Immature natural killer cell (primary cell): ENCODE measurements at places on chromosomes 13 and 19. TPM values are rescaled to one million over a fixed set of nuclear protein-coding genes. Genes with fewer than 3 reads are reported as not detected.

GRCh38 chr19:31127134-31127967 lies 221.9 kb downstream of the TSHZ3 start:
- H3K36me3 ChIP-seq = no peaks in the 10 kb centered on the region
- H3K27ac ChIP-seq = no peak overlapping the region
- no peaks in the 10 kb centered on the region for H3K4me1 ChIP-seq

GRCh38 chr19:4800591-4801081 lies 9.1 kb downstream of the FEM1A start:
- H3K27me3 ChIP-seq = no peaks in the 10 kb centered on the region
- H3K4me1 ChIP-seq = peaks cover 13% of the 10 kb centered on the region
- H3K27ac ChIP-seq = no peak overlapping the region
- peaks cover 3% of the 10 kb centered on the region for H3K36me3 ChIP-seq
- no peak overlapping the region for H3K4me3 ChIP-seq

GRCh38 chr13:87130423-87130822 lies 540.7 kb upstream of the SLITRK5 start:
- DNase-seq = no peak
- H3K4me3 ChIP-seq = no peak overlapping the region
- no peaks in the 10 kb centered on the region for H3K4me1 ChIP-seq
- H3K36me3 ChIP-seq = no peaks in the 10 kb centered on the region
- H3K27me3 ChIP-seq = no peaks in the 10 kb centered on the region
- H3K27ac ChIP-seq = no peak overlapping the region

GRCh38 chr19:47514869-47515588 lies at the start of gene NAPA:
Gene NAPA (minus strand): TSS chr19:47515063. CDS start chr19:47514940, 123 bp downstream.
- no peaks in the 10 kb centered on the region for H3K36me3 ChIP-seq
- peaks cover 27% of the 10 kb centered on the region for H3K27me3 ChIP-seq
- H3K27ac ChIP-seq = peak within 1 kb of the TSS; percentile 99
- peak; percentile 100 for DNase-seq
- peak within 1 kb of the TSS; percentile 98 for H3K4me3 ChIP-seq

DNA sequence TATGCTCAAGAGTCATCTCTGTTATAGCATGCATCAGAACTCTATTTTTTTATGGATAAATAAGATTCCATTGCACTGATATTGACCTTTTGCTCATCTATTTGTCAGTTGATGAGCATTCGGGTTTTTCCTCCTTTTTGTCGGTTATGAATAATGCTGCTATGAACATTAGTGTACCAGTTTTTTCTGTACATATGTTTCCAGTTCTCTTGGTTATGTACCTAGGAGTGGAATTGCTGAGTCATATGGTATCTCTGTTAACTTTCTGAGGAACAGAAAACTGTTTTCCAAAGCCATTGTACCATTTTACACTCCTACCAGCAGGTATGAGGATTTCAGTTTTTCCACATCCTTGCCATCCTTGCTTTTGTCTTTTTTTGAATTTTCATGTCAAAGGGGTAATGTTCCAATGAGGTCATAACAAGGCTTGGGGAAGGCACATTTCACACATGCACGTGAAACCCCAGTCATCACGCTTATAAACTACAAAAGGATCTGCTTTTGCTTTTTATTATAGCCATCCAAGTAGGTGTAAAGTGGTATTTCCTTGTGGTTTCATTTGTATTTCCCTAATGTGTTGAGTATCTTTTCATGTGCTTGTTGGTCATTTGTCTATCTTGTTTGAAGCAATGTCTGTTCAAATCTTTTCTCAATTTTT lies 14.6 kb downstream of the KBTBD7 start:
- H3K4me3 ChIP-seq = no peak overlapping the region
- no peaks in the 10 kb centered on the region for H3K4me1 ChIP-seq
- peaks cover 10% of the 10 kb centered on the region for H3K36me3 ChIP-seq
- DNase-seq = no peak
- peaks cover 3% of the 10 kb centered on the region for H3K27me3 ChIP-seq
- H3K27ac ChIP-seq = no peak overlapping the region

DNA sequence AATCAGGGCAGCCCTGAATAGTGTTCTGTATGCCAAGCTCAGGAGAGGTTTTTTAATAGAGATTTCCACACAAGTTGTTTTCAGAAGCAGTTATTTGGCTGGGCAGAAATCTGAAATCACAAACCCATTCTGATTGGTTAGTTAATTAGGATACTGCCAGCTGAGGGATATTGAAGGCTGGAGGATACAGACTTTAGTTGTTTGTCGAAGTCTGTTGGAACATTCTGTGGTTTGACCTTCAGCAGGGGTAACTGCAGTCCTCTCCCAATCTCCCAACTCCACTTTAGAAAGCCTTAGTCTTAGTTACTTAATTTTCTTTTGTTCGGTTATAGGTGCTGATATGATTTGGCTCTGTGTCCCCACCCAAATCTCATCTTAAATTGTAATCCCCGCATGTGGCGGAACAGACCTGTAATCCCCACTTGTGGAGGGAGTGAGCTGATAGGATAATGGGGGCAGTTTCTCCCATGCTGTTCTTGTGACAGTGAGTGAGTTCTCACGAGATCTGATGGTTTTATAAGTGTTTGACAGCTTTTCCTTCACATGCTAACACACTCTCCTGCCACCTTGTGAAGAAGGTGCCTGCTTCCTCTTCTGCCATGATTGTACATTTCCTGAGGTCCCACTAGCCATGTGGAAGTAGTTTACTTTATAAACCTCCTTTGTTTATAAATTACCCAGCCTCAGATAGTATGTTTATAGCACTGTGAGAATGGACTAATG lies 169.2 kb downstream of the GPC5 start:
- H3K4me3 ChIP-seq = no peak overlapping the region
- no peak for DNase-seq
- no peak overlapping the region for H3K27ac ChIP-seq
- no peaks in the 10 kb centered on the region for H3K4me1 ChIP-seq

DNA sequence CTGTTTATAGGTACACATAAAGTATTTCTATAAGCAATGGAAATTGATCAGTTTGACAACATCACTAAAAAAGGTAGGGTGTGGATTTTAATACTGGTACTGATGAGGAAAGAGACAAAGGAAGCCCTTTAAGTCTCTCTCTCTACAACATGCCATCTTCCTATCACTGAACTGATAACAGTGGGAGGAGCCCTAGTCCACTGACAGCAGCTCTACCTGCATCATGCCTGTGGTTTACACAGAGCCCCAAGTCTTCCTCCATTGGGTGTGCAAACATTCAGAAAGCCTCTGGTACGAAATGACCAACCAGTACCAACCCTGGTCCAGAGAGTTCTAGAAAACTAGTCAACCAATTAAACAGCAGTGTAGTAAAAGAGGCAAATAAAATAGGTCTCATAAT lies 53.4 kb downstream of the KLF12 start:
- H3K27me3 ChIP-seq = no peaks in the 10 kb centered on the region
- H3K27ac ChIP-seq = peak overlapping the region; percentile 41
- no peak for DNase-seq
- no peak overlapping the region for H3K4me3 ChIP-seq
- no peaks in the 10 kb centered on the region for H3K36me3 ChIP-seq

- H3K4me3 ChIP-seq = no peak overlapping the region
- H3K36me3 ChIP-seq = no peaks in the 10 kb centered on the region
- peaks cover 3% of the 10 kb centered on the region for H3K27me3 ChIP-seq
- H3K27ac ChIP-seq = no peak overlapping the region
Observed at GRCh38 chr13:47211106-47211505, 314.3 kb upstream of the HTR2A start.

- DNase-seq = no peak
- H3K27ac ChIP-seq = no peak overlapping the region
- H3K27me3 ChIP-seq = no peaks in the 10 kb centered on the region
- no peaks in the 10 kb centered on the region for H3K4me1 ChIP-seq
- H3K36me3 ChIP-seq = no peaks in the 10 kb centered on the region
- no peak overlapping the region for H3K4me3 ChIP-seq
Observed at GRCh38 chr13:107462501-107462900, 752.8 kb downstream of the LIG4 start.

DNA sequence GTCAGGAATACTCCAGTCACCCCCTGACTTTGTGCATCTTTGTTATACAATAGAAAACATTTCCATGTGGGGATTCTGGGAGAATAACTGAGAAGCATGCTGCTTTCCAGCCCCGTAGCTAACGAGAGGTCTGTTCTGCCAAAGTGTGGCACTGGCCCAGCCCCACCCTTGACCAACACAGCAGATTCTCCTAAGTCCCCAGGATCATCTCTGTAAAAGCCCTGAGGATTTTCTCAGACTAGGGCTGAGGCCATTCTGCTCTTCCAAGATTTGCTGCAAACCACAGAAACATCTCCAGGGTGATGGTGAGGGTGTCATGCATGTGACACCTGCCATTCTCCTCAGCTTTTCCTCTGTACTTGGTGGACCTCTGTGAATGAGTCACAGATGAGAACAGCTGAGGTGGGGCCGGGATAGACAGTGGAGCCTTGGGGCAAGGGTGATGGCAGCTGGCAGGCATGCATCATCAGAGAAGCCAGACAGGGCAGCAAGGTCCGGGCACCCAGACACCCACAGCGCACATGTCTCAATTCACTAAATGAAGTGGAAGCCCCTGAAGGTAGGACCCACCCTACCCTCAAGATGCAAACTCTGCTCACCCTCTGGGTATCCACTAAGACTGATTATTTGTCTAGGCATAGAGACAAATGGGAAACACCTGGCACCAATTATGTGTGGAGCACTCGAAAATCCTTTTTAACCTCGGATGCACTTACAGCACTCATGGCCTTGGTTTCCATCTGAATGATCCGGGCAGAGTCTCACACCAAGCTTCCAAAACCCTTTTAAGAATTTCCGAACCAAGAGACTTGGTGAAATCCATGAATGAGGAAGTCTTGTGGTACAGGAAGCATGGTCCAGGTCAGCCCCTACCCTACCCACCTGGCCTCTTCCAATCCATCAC lies 20.1 kb upstream of the DOCK9 start:
- H3K4me1 ChIP-seq = peaks cover 41% of the 10 kb centered on the region
- no peak overlapping the region for H3K27ac ChIP-seq
- peaks cover 6% of the 10 kb centered on the region for H3K27me3 ChIP-seq
- H3K36me3 ChIP-seq = no peaks in the 10 kb centered on the region
- DNase-seq = no peak
- H3K4me3 ChIP-seq = no peak overlapping the region

DNA sequence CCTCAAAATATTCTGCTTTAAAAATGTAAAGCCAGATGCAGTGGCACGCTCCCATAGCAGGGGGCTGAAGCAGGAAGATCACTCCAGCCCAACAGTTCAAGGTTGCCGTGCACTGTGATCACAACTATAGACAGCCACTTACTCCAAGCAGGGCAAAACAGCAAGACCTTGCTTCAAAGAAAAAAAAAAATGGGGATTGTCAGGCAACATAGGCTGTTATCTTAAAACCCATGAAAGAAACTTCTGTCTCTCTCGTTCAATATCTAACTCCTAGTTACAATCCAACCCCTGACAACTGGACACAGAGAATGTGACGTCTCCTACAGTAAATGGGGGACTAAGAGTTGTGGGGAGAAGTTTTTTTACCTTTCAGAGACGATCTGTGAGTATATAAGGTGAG lies 17.4 kb downstream of the ELF1 start:
- peaks cover 2% of the 10 kb centered on the region for H3K27me3 ChIP-seq
- H3K4me3 ChIP-seq = peak overlapping the region; percentile 36
- no peak for DNase-seq
- H3K27ac ChIP-seq = peak overlapping the region; percentile 89
- no peaks in the 10 kb centered on the region for H3K36me3 ChIP-seq

DNA sequence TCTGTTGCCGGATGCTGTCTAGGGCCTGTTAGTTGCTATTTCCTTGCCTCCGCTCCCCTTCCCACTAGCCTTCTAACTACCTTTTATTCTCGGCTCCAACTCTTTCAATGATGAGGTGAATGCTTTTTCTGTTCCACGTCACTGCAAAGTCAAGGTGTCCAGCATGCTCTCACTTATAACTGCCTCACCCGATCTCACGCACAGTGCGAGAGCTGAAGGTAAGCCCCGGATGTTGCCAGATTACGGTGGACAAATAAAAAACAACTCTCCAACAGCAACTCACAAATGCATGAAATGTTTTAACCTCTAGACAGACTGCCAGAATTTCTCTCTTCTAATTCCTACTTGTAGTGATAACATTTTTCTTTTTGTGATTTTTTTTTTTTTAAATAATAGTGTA lies 169.9 kb downstream of the STK24 start:
- peaks cover 4% of the 10 kb centered on the region for H3K27me3 ChIP-seq
- H3K4me1 ChIP-seq = no peaks in the 10 kb centered on the region
- H3K27ac ChIP-seq = no peak overlapping the region

DNA sequence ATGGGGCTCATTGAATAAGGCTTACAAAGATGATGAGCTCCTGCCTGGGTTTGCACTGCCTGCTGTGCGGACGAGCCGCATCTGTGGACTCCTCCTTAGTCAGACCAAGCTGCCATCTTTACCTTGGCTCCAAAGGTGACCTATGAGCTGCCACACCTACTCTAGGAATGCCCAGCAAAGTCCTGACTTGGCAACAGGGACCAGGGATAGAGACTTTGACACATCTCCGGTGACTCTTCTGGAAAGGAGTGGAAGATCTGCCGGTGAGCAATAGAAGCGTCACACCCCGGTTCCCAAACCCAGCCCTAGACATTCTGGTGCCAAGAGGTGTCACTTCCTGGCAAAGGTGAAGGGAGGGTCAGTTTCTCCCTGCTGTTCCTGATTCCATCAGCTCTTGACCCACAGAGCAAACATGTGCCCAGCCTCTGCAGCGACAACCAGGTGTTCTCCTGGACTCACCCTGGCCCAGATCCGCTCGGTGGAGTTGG lies 50.2 kb upstream of the GTF3A start:
- H3K36me3 ChIP-seq = no peaks in the 10 kb centered on the region
- peaks cover 4% of the 10 kb centered on the region for H3K4me1 ChIP-seq
- no peak overlapping the region for H3K27ac ChIP-seq
- H3K4me3 ChIP-seq = no peak overlapping the region

DNA sequence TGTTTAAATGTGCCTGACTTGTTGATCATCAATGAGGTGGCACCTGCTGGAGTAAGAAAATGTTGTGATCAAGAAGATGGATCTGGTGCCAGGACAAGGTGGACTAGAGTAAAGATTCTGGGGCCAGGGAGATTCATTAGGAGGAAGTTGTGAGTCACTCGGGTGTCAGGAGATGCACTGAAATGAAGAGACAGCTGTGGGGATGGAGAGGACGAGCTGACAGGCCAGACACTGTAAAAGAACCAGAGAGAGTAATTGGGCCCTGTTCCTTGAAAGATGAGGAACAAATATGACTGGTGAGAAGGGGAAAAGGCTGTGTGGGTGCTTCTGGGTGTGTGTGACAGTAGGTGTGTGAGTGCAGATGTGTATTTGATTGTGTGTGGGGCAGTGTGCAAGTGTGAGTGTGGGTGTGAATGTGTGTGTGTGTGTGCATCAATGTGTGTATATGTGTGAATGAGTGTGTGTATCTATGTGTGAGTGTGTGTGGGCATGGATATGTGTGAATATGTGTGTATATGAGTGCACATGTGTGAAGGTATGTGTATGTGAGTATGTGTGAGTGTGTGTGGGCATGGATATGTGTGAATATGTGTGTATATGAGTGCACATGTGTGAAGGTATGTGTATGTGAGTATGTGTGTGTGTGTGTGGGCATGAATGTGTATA lies 260.5 kb downstream of the RFC3 start:
- no peak overlapping the region for H3K4me3 ChIP-seq
- H3K36me3 ChIP-seq = no peaks in the 10 kb centered on the region
- no peak for DNase-seq
- H3K27ac ChIP-seq = no peak overlapping the region
- no peaks in the 10 kb centered on the region for H3K4me1 ChIP-seq

Gene CEACAM20
- not detected for polyA plus RNA-seq

Gene AMER2
- polyA plus RNA-seq = not detected

Gene SHANK1
- not detected for polyA plus RNA-seq
